Cerebellar cortex (tissue), 1 donor: ENCODE measurements at places on chromosomes 12 and 14.

DNA sequence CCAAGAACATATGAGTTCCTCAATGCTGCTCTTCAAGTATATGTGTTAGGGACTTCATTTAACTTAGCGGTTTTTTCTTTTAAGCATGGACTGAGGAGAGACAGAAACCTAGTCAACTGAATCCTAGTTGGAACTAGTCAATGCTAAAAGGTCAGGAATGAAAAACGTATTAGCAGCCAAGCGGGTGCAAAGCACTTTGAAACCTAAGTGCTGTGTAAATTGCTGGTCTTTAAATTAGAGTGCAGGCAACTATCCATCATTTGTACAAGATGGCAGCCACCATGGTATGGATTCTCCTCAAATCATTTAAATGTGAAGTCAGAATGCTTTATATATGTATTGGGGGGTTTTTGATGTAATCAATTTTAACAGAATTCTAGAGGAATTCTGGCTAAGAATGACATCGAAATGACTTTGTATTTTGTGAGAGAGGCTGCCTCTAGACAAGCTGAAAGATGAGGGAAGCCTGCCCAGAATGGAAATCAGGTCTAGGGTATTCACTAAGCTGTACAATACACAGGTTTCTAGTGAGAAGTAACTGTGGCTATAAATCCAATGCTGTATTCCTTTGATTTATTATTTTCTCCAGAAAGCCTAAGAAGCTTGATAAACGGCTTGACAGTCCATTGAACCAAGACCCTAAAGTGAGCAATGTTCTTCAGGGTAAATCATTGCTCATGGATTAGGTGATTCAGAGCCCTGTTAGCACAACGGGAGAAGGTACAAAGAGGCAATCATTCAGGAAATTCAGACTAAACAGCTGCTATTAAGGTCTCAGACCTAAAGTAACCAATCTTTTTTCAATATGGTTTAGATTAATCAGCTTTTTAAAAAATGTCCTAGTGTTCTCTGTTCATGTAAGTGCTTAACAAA lies 198.8 kb downstream of the ANO2 start:
- DNase-seq: no peak

DNA sequence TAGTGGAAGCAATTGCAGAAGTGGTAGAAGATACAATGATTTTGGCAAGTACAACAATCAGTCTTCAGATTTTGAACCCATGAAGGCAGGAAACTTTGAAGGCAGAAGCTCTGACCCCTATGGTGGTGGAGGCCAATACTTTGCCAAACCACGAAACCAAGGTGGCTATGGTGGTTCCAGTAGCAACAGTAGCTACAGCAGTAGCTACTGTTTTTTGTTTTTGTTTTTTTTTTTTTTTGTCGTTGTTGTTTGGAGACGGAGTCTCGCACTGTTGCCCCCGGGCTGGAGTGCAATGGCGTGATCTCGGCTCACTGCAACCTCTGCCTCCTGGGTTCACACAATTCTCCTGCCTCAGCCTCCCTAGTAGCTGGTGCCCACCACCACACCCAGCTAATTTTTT lies 47.4 kb downstream of the IFNG-AS1 start:
- DNase-seq: no peak

DNA sequence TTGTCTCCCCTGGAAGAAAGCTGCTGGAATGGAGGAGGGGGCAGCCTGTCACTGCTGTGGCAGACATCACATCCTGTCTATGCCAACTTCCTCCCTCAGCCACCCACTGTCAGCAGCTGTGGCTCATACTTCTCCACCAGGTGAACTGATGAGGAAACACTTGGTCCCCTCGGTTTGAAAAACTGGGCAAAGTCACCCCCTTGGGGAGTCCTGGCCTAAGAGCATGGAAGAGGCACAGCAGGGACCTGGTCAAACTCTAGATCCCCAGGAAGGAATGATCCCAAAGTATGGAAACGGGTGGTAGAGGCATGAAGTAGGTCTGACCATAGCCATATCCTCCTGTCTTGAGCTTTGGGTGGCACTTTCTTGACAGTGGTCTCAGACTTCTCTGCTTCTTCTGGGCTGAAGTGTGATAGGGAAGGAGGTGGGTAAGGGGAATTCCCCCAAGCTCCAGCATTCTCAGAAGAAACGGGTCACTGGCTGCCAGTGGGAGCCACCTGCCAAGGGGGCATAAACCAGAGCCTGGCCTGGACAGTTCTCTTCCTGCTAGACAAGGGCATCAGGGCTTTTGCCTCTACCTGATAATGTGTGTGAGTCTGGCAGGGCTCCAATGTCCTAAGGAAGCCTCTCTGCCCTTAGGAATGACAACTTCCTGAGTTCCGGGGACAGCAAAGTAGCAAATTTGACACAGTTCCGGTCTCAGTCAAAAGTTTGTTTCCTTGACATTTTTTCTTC lies 36.0 kb downstream of the FMNL3 start:
- peak; percentile 15 for DNase-seq

DNA sequence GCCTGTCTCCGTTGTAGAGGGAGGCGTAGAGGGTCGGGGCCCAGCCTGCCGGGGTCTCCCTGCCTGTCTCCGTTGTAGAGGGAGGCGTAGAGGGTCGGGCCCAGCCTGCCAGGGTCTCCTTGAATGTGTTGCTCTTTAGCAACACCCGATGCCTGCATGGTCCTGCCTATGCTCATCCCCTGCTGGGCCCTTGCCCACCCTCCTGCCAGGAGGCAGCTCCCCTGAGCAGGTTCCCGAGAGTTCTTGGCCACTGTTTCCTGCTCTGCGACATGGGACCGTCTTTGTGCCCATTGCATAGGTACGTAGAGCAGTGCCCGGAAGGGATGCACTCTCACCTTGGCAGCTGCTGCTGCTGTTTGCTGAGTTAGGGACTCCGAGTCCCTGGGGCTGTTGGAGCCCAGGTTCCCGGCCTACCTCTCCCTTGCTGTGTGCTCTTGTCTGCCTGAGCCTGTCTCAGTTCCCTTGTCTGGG lies 3.3 kb downstream of the KIF26A start:
- DNase-seq: no peak

DNA sequence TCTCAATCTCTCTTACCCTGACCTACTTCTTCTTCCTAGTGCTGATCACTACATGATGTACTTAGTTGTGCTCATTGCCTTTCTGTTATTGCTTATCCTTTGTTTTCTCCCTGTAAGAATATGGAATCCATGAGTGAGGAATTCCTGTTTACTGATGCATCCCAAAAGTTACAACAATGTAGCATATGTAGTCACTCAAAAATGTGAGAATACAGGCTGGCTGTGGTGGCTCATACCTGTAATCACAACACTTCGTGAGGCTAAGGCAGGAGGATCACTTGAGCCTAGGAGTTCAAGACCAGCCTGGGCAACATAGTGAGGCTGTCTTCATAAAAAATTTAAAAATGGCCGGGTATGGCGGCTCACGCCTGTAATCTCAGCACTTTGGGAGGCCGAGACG lies 8.0 kb upstream of the WDR20 start:
- no peak for DNase-seq

GRCh38 chr12:46660276-46660675 lies 165.5 kb downstream of the SLC38A4 start:
- no peak for DNase-seq

DNA sequence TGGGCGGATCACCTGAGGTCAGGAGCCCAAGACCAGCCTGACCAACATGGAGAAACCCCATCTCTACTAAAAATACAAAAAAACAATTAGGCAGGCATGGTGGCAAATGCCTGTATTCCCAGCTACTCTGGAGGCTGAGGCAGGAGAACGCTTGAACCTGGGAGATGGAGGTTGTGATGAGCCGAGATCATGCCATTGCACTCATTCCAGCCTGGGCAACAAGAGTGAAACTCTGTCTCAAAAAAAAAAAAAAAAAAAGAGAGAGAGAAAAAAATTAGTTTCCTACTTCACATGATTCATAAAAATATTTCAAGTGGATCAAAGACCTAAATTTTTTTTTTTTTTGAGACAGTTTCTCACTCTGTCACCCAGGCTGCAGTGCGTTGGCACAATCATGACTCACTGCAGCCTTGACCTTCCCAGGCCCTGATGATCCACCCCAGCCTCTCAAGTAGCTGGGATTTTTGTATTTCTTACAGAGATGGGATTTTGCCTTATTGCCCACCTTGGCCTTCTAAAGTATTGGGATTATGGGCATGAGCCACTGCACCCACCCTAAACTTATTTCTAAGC lies 24.9 kb downstream of the FCF1 start:
- no peak for DNase-seq

- peak; percentile 53 for DNase-seq
These were observed 652 bp downstream of the SUPT16H start for GRCh38 chr14:21382886-21383847.

DNA sequence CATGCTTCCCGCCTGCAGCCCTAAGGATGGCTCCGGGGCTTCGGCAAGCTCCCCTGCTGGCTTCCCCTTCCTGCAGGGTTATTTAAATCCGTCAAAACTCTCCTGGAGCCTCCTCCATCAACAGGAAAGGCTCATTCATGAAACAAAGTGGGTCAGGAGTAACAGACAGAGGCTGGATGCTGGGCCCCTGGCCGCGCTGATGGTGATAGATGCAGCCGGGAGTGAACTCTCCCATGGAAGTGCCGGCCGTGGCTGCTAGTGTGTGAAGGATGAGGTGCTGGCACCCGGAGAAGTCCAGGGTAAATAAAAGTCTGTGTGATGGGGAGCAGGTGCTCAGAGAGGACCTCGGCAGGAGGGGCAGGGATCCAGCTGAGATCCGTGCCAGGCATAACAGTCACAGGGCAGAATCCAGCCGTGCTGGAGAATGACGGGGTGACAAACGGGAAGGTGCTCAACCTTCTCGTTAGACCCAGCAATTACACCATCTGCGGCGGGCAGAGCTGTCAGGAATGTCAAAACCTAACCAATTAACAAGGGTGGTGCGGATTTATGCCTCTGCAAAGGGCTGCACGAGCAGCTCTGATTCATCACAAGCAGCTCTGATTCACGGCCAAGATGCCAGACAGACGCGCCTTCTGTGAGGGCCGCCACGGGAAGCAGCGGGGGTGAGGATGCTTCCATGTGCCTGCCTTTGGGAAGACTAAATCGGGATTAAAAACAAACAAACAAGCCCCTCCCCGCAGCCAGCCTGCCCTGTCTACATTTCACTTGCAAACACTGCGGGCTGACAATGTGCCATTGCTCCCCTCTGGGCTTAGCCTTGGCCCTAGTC lies 55.6 kb downstream of the SYNE3 start:
- peak; percentile 87 for DNase-seq
